Naive thymus-derived CD4-positive, alpha-beta T cell (primary cell): ENCODE measurements at places on chromosomes 5 and 9. TPM values are rescaled to one million over a fixed set of nuclear protein-coding genes. Genes with fewer than 3 reads are reported as not detected.

DNA sequence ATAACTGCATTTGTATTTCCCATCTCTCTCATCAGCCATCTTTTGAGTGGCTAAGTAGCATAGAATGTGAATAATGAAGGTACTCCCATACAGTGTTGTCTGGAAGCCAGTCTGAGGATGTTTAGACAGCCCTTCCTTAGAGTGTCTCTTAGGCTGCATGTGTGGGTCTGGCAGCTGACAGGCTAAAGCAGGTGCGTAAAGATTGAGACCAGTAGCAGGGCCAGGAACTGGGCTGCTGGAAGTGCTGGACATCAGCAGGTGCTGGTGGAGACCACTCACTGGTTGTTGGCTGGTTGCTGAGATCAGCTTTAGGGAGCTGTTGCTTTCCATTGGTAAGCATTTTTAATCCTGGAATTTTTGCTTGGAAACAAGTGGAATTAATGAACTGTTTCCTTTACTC is 197.5 kb downstream of the PCSK5 start:
- DNase-seq: no peak

Gene GALNT12
- total RNA-seq: 12.5 TPM

Gene ERBIN
- total RNA-seq: 119 TPM

DNA sequence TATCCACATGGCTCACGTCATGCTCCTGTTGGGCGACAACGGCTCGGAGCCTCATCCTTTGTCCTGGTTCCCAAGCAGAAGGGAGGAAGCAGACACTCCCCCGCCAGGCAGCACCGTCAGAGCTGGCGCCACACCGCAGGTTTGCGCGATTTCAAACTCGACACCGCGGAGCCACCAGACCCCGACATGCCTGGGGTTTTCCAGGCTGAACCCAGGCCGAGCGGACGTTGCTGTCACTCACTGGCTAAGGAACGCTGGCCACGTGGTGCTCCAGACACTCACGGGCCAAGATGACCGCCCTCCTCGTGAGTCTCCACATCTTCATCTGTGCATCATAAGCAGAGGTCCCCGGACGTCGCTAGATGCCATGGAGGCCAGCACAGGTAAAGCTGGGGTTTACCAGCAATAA is 9.0 kb downstream of the TERT start:
- no peak for DNase-seq

Gene PPIC
- total RNA-seq: not detected
